ENCODE measurements at places on chromosomes 5 and 9. TPM values are rescaled to one million over a fixed set of nuclear protein-coding genes. Genes with fewer than 3 reads are reported as not detected.

- no peak for DNase-seq
Measured at GRCh38 chr5:142722146-142722545, 36.3 kb upstream of the FGF1 start.

GRCh38 chr9:129221233-129221632, 43.2 kb upstream of the IER5L start:
- DNase-seq = no peak

Gene PCDHB16
- total RNA-seq = 1.4 TPM

DNA sequence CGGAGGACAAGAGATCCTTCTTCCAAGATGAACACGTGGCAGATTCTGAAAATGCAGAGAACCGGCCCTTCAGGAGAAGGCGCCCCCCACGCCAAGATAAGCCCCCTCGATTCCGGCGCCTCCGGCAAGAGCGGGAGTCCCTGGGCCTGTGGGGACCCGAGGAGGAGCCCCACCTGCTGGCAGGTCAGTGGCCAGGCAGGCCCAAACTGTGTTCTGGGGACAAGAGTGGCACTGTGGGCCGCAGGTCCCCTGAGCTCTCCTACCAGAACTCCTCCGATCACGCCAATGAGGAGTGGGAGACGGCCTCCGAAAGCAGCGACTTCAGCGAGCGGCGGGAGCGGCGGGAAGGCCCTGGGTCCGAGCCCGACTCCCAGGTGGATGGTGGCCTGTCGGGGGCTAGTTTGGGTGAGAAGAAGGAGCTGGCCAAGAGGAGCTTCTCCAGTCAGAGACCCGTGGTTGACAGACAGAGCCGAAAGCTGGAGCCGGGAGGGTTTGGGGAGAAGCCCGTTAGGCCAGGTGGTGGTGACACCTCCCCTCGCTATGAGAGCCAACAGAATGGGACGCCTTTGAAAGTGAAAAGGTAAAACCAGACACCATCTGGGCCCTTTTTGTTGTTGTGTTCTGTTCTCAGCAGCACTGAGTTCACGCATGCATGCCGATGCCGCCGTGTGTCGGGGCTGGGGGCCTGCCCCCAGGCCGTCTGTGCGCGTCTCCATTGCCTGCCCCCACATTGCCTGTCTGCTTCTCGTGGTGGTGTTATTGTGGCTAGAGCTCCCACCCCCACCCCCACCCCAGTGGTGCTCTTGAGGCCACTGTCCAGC, 26.6 kb upstream of the POMT1 start:
- DNase-seq = no peak

GRCh38 chr9:29830821-29831220, 2257.5 kb upstream of the C9orf72 start:
- DNase-seq = peak; percentile 12

- peak; percentile 64 for DNase-seq
Measured at GRCh38 chr9:33942471-33943083, 106.1 kb downstream of the UBAP2 start.

- DNase-seq = peak; percentile 63
Measured at GRCh38 chr5:67248703-67249589, 52.3 kb upstream of the CD180 start.

DNA sequence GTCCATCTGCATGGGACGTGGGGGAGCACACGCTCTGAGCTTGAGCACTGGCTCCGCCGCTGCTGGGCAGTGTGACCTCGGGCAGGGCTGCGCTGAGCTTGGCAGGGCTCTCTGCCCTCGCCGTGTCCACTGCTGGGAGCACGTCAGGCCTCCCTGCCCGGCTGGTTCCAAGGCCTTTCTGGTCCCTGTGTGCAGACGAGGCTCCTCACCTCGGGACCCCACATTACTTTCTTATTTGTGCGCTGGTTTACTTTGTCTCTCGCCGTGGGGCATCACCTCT, 43.9 kb downstream of the RXRA start:
- DNase-seq = no peak

GRCh38 chr9:72305102-72305546, 59.9 kb downstream of the ZFAND5 start:
- DNase-seq = peak; percentile 85

DNA sequence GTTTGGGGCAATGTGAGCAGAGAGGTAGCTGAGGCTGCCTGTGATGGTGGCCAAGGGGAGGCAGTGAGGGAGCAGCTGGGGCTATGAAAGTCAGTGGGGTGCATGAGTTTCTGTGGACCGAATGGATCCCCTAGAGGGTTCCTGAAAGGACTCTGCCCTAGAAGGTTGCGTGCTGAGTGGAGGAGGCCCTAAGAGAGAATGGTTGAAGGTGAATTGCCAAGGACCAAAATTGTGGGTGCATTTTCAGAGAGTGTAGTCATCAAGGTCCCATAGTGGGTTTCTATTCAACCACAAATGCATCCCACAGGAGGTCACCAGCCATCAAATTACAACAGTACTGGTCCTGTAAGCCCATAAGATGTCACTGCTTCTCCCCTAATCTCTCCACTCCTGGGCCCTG, 298.3 kb downstream of the CDK5RAP2 start:
- DNase-seq = no peak

Gene AFAP1L1
- 21.9 TPM for total RNA-seq

- DNase-seq = no peak
Measured at GRCh38 chr5:53381-54174, 38.4 kb upstream of the PLEKHG4B start.

DNA sequence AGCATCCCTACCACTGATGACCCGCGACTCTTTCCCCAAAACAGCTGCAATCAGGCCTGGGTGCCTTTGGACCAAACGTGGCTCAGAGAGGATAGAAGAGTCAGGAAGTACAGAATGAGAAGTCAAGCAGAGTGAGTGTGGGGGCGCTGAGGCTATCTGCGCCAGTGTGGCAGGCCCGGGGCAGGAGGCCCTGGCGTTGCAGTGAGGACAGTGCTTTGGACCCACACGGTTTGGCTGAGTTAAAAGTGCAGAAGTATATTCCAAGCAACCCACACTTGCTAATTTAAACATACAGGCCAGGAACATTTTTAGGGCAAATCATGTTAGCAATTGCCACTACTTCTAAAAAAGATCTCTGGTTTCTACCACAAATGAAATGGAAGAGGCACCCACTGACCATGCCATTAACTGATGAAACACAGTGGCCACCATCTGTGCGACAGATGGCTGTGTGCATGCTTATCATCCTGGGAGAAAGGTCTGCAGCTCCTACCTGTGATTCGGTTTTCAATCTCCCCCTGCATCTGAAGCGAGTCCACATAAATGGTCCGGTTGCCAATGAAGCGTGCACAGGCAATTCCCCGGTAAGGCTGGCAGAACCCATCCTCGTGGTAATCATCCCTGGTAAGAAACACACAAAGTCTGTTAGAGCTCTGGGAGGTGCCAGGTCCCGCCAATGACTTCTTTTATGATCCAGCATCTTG, 213.0 kb downstream of the ROR2 start:
- no peak for DNase-seq

Gene FOXI1
- total RNA-seq = not detected

Gene GRM6
- not detected for total RNA-seq

- no peak for DNase-seq
Measured at GRCh38 chr9:134879664-134880483, 736 bp upstream of the FCN2 start.

DNA sequence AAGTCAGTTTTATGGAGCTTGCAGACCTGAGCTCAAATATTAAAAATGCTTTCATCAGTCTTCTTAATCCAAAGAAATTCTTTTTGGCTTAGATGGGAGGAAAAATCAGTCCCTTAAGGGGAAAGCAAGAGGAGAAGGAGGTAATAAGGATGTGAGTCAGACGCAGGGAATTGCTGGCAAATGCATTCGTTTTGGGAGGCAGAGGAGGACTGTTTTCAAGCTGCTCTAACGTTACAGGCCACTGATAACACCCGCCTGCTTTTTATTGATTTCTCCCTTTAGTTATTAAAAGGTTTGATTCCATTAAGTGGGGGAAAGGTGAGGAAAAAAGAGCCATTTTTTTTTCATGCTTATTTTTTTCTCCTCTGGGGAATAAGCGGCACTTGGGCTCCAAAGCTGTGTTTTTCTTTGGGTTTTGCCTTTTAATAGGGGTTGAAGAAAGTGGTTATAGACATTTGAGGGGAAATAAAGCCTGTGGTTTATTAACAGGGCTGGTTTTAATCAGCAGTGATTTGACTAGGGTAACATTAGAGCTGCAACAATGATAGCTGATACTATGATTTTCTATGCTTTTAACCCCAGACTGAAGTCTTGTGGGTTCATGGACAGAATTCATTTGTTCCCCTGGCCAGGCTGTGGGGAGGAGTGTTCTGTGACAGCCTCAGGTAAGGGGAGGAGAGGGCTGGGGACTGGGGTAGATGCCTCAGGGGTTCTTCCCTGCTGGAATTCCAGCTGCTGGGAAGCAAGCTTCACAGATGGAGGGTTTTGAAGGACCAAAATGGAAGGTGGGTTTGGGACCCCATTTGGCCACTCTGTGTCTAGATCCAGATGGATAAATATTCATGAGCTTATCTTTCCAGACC, 225.2 kb downstream of the GAS1 start:
- DNase-seq = peak; percentile 84

GRCh38 chr9:96581786-96582185, 37.9 kb downstream of the CDC14B start:
- no peak for DNase-seq

Gene INSYN2B
- 1.5 TPM for total RNA-seq

- DNase-seq = no peak
Measured at GRCh38 chr9:102855641-102856040, 139.5 kb upstream of the CYLC2 start.

Gene RNF38
- 47.3 TPM for total RNA-seq

DNA sequence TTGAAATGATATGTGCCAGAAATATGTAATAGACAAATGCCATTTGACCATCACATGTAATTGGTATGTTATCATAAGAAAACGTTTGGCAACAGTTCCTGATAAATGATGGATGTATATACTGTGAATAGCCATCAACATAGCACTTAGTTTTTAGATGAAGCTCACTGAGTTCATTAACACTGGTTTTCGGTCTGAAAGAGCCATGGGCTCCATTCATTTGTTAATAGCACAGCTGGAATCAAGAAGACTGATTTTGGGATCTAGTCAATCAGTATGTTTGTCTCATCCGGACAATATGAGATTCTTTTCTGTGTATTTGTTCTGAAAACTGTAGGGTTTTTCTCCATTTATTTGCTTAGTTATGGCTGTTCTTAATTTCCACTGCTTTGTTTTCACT, 413.5 kb upstream of the CLINT1 start:
- DNase-seq = no peak

GRCh38 chr9:79584655-79584982, 12.9 kb downstream of the TLE4 start:
- no peak for DNase-seq

DNA sequence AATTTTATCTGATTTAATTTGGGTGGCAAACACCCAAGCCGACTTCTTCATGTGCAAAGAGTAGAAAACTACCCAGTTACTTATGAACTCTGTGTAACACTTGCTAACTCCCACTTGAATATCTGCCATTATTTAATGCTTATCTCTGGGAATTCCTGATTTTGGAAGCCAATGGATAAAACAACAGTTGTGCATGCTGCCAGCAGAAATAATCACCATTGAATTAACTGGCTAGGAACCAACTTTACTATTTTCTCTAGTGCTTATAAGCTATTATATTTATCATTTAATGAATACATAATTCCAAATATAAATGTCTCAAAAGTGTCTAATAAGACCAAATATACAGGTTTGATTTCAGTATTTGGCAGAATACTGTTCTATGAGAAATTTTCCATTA, 85.7 kb downstream of the IZUMO3 start:
- DNase-seq = no peak

- no peak for DNase-seq
Measured at GRCh38 chr5:52328220-52328806, 459.4 kb upstream of the ITGA1 start.

GRCh38 chr9:22079873-22080341, 70.8 kb upstream of the CDKN2B start:
- DNase-seq = peak; percentile 94

DNA sequence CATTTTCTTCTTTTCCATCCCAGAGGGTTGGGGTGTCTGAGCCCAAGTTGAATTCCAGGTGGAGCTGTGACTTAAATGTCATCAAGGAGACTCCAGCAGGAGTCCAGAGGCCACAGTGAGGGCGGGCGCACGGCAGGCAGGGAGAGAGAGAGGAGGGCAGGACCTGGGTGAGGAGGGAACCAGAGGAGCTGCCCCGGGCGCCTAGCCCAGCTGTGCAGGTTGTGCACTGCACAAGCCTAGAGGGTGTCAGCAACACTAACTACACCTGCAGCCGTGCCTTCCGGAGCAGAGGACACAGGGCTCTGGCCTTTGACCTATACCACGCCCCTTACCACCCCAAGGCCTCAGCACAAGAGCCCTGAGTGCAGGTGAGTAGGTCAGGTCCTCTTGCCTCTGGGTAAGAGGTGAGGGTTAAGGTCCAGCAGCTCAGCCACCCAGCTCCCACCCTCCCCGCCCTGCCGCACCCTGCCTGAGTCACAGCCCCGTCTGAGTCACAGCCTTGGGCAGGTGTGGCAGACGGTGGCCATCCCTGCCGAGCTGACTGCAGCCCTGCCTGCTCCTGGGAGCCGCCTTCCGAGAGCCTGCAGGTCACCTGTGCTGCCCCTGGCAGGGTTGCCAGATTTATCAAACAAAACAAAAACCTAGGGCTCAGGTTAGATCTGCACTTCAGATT, 6.4 kb upstream of the AGPAT2 start:
- peak; percentile 76 for DNase-seq

Gene BSPRY
- total RNA-seq = 22.4 TPM

GRCh38 chr5:75053304-75054133, 1.2 kb upstream of the GCNT4 start:
- peak; percentile 66 for DNase-seq

Gene EFNA5
- total RNA-seq = 107 TPM

GRCh38 chr9:114452219-114453165, 52.8 kb downstream of the WHRN start:
- DNase-seq = no peak

DNA sequence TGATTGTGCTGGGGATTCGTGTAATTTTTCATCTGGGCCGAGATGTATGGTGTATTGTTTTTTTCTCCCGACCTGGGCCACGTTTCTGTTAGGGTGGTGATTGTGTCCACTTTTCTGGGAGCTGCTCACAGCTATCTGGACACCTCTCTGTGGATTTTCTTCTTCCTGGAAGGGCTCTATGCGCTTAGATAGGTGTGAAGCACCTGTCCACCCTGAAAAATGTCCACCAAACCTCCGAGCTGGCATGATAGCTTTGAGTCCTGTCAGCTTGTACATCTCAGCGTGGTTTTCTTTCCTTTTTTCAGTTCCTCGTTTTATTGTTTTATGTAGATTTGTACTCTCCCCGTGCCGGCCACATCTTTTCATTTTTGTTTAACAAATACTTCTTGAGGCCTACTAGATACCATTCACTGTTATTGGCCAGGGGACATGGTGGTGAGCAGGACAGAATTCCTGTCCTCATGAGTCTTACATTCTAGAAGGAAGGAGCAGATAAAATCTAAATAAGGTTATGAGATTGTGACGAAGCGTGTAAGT, 1.1 kb downstream of the UGCG start:
- DNase-seq = no peak
